MG63 (cell line): ENCODE measurements at places on chromosomes 4 and X. TPM values are rescaled to one million over a fixed set of nuclear protein-coding genes. Genes with fewer than 3 reads are reported as not detected.
A peak's percentile ranks its signal among the peaks of the same experiment; 100 is the strongest.

DNA sequence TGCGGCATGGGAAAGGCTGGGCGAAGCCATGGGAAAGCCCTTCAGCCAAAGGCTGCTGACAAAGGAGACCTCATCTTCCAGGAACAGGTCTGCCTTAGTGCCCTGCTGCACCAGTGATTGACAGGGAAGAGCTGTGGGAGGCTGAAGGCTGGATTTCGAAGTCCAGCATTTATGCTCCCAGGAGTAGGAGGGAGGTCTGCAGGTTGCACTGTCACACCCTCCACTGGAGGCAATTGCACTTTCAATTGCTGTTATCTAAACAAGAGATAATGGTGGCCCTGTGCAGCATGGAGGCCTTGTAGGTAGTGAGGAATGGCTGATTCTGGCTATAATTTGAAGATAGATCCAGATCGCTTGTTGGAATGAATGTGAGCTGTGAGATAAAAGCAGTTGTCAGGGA is 43.7 kb downstream of the FAM114A1 start:
- no peak for DNase-seq

DNA sequence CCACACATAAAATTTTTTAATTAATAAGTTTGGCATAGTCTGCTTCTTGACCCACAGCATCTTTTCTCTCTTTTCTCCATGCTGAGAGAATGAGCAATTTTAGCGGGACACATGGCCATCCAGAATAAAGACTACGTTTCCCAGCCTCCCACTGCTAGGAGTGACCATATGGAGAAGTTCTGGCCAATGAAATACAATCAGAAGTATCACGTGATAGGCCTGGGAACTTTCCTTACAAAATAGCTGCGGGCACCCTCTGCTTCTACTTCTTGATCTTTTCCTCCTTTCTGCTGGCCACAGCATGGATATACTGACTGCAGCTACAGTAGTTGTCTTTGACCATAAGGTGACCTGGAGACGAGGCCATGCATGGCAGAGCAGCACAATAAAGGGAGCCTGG is 348.0 kb downstream of the BCOR start:
- DNase-seq: no peak

GRCh38 chr4:110361921-110362320 is 114.0 kb upstream of the ENPEP start:
- DNase-seq: peak; percentile 2

DNA sequence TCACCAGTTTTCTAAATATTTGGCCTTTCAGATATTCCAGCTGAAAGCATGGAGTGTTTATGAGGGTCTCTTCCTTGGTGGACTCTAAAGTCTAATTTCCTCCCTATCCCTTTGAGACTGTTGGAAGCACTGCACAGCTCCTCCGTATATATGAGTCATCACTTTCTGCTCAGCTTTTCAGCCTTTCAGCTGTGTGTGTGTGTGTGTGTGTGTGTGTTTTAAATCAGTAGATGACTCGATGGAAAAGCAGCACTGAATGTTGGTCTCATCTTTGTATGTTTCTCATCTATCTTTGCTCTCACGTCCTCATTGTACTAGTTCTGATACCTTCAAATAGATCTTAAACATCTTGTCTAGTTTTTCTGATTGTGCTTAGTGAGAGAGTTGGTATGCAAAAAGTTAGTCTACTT is 81.6 kb downstream of the ZFX start:
- DNase-seq: peak; percentile 73

The CD38 gene
- total RNA-seq: not detected in 2 replicates
